ENCODE measurements at places on chromosomes 13 and 19. TPM values are rescaled to one million over a fixed set of nuclear protein-coding genes. Genes with fewer than 3 reads are reported as not detected.

CEACAM3 gene
- not detected for total RNA-seq

DNA sequence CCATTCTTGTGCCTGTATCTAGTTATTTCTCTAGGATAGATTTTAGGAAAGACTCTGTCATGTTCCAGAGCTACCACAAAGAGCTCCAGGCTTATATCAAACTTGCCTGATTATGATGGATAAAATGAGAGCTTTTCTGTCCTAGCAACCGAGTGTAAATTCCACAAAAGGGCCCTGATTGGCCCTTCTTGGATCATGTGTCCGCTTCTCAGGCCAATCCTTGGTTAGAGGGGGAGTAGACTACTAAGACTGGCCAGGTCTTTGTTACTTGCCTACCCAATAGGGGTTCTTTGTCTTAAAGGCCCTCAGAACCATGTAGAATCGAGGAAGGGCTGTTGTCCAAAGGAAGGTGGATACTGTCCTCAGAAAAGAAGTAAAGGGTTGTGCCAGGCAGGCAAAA is 2.4 kb downstream of the DHX34 start:
- DNase-seq: no peak

ERICH4 gene
- not detected for total RNA-seq

GRCh38 chr19:2567580-2567979 is 91.7 kb downstream of the GADD45B start:
- no peak for DNase-seq

ZNF582 gene
- total RNA-seq: 4.8 TPM

DNA sequence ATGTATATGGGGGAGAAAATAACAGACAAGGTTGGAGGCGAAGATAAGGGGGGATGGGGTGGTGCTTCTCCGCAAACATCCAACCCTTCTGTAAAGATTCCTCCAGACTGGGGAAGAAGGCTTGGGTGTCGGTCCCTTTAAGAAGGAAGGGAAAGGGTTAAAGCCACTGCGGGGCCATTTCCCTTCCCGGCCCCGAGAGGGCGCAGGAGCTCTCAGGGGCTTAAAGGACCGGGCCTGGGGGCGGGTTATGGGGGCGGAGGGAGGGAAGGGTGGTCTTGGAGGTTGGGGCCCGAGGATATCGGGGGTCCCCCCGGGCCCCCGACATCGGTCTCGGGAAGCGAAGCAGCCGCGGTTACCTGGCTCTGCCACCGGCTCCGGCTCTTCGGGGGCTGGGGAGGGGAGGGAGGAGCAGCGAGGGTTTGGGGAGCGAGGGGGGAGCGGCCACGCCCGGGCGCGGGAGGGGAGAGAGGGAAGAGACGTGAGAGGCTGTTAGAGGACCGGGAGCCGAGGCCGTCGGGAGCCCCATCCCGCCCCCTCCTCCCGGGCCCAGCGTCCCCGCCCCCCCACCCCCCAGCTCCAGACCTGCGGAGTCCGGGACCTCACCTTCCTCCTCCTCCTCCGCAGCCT is 2.8 kb downstream of the TNNT1 start:
- DNase-seq: no peak

AMER2 gene
- 161 TPM for total RNA-seq

KIR3DL2 gene
- total RNA-seq: not detected

DNA sequence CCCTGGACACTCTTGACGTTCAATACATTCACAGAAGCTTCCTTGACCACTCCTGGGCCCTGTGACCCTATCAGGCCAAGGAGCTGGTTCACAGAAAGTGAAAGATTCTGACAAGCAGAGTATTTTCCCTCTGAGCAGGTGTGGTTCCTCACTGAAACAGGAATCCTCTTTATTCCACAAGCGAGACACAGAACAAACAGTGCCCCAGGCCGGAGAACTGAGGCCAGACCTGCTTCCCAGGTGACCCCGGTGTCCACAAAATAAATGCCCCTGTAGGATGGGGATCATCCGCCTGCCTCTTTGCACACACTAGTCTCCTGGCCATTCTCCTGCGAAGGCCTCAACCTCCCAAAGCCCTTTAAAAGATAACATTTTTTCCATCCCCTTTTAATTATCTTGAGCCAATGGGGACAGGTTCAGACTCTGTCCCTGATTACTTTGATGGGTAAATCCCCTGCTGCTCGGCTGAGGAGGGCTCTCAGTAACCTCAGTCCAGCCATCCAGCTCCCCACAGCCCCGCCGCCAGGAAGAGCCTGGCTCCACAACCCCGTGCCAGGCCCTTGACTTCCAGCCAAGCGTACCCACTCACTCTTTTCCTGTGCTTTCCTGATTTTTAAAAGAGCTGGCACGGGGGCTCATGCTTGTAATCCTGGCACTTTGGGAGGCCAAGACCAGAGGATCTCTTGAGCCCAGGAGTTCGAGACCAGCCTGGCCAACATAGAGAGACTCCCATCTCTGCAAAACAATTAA is 129.1 kb downstream of the FOXO1 start:
- no peak for DNase-seq

DNA sequence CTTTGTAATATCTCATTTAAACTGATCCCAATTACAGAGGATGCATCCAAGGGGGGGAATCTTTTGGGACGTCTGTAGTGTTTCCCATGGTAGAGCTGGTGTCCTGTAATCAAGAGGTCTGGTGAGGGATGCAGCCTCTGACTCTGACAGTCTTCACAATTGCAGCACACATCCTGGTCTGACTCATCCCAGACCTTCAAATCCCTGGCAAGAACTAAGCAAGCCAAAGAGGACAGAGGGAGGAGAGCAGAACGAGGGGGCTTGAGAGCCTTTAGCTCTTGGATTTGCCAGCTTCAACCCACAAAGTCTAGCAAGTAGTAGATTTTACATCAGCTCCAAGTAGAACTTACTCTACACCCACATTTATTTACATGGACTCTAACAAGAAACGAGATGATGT is 17.3 kb upstream of the FCGBP start:
- DNase-seq: no peak

GRCh38 chr19:3945838-3946237 is 13.0 kb downstream of the NMRK2 start:
- no peak for DNase-seq

DNA sequence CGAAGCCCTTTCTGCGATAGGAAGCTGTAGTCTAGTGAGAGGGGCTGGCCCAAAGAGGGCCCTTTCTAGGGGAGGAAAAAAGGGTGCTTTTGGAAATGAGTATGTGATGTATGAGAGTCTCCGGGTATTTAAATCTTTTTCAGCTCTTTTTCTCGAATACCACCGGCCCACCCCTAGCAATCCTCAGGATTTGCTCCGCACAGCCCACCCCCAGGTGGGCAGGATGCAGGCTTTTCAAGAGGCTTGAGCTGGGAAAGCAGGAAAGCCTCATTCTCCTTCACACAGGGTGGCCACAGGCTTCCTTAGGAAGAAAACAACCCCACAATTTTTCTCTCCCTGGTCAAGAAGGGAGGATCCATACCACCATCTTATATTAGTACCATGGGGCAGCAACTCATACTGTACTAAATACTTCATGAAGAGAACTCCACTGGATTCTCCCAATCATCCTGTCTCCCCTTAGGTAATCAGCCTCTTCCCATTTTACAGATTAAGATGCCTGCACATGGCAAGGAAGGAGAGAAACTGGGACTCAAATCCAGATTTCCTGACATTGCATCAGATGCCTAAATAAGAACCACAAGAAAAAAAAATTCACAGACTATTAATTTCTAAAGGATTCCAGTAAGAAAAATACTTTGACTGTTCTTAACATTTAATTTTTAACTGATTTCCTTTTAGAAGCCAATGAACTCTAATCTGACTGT is 84.4 kb downstream of the STK24 start:
- no peak for DNase-seq

GRCh38 chr13:30892966-30893365 is 13.1 kb upstream of the MEDAG start:
- no peak for DNase-seq

DNA sequence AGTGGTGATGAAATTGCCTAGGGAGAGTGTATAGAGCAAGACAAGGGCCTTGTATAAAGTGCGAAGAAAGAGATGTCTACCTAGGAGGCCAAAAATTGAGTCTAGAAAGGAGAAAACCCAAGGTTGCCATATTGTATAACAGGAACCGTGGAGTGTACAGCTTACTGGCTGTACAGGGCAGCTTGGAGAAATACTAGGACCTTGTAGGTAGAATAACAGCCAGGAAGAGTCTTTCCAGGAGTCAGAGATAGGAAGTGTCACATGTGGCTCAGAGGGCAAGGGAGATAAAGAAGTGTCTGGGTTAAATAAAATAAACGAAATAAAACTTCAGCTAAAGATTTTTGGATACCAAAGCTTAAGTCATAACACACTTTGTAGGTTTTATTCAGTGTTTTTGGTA is 12.4 kb downstream of the CDK8 start:
- DNase-seq: no peak

ING1 gene
- total RNA-seq: 19.0 TPM

UBXN6 gene
- total RNA-seq: 54.7 TPM

GMIP gene
- 14.3 TPM for total RNA-seq

- DNase-seq: no peak
These were observed 3.1 kb downstream of the CARS2 start for GRCh38 chr13:110702591-110703526.

DNA sequence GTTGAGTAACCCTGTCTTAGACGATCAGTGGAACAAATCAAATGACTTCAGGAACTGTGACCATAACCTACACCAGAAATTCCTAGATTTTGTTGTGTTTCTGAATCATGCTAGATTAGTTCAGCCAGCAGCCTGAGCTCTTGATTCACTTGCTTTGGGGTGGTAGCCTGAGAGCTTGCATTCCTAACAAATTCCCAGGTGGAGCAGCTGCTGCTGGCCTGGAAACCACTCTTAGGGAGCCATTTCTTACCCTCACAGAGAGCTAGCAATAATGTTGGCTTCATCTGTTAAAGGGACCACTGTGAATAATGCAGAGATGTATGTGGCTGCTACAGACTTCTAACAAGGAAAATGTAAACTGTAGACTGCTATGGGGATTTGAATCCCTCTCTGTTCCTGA is 388.1 kb upstream of the PRR20A start:
- no peak for DNase-seq

- DNase-seq: no peak
These were observed 53.6 kb downstream of the LRRC63 start for GRCh38 chr13:46265292-46265691.

FAM83E gene
- total RNA-seq: 0.47 TPM

DNA sequence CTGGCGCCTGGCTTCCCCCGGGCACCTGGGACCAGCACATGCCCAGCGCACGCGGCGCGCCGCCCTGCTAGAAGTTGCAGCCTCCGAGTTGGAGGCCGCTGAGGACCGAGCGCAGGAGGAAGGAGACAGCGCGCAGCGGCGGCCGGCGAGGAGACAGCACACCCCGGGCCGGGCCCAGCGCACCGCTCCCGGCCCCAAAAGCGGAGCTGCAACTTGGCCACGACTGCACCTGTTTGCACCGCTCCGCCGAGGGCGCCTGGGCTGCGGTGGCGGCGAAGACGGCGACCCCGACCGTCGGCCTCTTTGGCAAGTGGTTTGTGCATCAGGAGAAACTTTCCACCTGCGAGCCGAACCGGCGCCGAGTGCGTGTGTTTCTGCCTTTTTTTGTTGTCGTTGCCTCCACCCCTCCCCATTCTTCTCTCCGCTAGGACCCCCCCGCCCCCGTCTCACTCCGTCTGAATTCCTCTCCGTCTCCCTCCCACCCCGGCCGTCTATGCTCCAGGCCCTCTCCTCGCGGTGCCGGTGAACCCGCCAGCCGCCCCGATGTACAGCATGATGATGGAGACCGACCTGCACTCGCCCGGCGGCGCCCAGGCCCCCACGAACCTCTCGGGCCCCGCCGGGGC is at the start of gene SOX1:
Gene SOX1, plus strand, starts transcription at position 34 of the 626 bp plus-strand sequence. Its CDS starts 510 bp downstream, at position 544.
- DNase-seq: no peak

- DNase-seq: no peak
These were observed 104.4 kb downstream of the LHFPL6 start for GRCh38 chr13:39498471-39499114.

LSR gene
- total RNA-seq: 3.1 TPM

KIR2DL1 gene
- not detected for total RNA-seq

DNA sequence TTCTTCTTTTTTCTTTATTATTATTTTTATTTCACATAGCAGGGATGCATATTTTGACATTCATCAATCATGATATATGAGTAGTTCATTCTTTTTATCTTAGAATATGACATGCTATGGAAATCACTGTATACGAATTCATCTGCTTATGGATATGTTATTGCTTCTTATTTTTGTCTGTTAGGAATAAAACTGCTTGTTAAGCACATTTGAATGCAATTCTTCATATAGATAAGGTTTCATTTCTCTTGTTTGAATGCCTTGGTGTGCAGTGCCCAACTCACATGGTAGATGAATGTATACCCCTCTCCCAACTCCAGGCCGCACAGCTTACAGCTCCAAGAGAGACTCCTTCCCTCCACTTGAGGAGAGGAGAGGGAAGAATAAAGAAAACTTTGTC is 11.3 kb downstream of the ZNF776 start:
- DNase-seq: no peak

MIDN gene
- total RNA-seq: 15.3 TPM

GRCh38 chr19:30095171-30095570 is 153.1 kb downstream of the URI1 start:
- no peak for DNase-seq

- no peak for DNase-seq
These were observed 98.7 kb upstream of the KL start for GRCh38 chr13:32917504-32917903.

DNA sequence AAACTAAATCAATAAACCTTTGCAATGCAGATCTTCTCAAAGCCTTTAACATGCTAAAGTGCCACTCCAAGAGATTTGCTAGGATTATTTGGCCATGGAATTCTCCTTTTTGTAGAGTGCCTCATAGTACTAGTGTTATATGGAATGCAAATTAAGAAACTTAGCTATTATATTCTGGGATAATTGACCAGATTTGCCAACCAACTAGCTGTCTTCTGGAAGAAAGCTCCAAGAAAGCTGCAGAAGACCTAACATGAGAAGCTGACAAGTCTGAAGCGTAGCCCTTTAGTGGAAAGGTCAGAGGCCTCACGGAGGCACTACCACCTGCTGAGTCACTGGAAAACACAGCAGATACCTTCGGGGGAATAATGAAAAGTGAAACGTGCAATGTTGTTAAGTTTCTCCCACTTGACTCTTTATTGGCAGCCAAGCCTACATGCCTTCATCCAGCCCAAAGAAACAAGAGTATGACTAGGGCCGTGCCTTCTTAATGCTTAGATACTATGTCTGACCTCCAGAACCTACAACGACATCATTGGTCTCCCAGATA is 29.8 kb upstream of the KATNAL1 start:
- DNase-seq: no peak

DNA sequence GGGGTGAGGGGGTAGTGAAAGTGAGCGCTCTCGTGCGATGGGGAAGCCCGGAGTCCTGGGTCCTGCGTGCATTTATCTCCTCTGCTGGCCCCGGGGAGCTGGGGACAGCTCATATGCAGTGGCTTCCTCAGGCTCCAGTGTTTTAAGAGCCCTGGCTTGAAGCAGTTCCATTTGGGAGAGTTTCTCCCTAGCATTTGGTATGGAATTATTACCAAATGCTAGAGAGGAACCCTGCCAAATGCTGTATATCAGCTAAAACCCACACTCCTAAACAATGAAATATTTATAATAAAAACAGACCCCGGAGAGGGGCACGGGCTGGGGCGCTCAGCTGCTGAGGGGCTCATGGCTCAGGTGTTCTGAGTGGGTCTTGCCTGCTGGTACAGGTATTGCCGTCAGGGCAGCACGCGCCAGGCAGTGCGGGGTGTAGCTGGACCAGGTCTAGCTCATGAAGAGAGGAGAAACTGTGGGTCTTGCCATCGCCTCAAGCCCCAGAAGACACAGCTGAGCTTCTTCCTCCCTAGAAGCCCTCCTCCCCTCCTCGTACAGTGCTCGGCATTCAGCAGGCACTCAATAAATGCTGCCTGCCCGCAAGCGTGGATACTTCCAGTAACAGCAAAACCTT is 163.6 kb upstream of the ZNF536 start:
- DNase-seq: no peak

All from occipital lobe (tissue), 3 donors.